ENCODE measurements at places on chromosomes 6 and 20.

GRCh38 chr20:10713161-10713560 lies 39.4 kb upstream of the JAG1 start:
- DNase-seq: no peak

DNA sequence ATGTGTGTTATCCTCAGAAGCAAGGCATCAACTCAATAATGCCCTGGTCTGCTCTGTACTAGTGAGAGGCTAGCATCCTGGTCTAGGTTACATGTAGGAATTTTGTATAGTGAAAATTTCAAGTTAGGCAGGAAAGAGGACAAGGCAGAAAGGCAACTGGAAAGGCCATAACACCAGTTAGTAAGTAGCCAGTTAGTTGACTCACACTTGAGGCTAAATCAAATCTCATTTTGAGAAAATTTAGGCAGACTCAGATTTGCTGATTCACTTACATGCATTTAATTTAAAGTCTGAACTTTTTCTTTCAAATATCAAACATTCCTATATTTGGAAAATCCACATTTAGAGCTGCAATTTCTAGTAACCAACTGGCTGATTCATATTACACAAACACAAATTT lies 184.5 kb upstream of the TCF21 start:
- peak; percentile 64 for DNase-seq

DNA sequence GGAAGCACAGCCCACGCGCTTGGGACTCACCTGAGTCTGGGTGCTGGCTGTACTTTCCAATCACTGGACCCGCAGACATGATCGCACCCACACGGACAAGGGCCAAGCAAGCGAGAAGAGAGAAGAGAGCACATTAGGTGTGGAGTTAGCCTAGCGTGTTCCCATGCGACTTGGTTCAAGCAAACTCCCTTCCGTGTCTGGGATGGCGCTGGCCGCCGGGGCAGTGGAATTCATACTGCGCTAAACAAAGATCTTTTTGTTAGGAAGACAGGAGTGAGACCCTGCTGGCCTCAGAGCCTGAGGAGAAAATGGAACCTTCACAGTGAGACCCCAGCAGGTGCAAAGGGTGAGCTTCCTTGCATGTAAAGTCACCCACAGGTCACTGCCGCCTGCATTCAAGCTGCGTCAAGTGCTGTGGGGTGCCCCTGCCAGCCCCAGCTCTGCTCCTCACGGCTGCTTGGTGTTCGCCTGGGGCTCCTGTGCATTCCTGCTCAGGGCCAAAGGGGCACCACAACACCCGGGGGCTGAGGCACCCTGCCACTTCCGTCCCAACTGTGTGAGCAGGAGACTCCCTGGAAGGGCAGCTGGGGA lies 26.4 kb downstream of the PSMG4 start:
- DNase-seq: no peak

GRCh38 chr6:5338177-5338960 lies 77.1 kb downstream of the FARS2 start:
- DNase-seq: no peak

DNA sequence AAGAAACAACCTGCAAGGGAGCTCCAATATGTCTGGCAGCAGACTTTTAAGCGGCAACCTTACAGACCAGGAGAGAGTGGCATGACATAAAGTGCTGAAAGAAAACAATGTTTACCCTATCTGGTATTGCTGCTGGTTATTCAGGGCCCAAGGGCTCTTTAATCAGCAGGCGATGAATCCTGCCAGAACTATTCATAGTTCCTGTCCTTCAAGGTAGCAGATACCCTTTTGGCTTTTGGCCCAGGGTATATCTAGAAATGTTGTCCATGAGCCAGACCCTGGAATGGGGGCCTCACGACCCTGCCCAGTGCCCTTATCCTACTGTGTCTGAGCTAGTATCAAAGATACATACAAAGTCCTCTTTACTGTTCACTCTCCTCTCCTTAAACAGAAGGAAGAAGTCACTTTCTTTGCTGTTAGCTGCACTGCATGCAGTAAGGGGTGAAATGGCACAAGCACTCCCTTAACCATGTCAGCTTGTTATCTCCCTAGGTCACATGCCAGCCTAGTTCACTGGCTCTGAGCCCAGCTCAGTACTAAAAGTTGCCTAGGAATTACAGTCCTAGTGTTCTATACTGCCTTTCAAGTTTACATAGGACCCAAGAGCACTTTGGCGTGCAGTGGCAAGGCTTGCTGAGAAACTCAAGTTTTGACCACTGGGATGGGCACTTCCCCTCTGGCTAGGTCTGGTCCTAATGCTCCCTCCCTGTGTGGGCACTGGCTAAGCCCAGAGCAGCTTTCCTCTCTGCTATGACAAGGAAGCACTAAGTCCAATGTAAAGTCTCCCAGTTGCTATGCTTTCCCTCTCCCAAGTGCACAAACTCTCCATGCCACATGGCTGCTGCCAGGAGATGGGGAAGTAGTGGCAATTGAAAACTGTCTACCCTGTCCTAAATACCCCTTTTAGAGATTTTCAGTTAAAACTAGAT lies 122.0 kb downstream of the HTR1B start:
- no peak for DNase-seq

DNA sequence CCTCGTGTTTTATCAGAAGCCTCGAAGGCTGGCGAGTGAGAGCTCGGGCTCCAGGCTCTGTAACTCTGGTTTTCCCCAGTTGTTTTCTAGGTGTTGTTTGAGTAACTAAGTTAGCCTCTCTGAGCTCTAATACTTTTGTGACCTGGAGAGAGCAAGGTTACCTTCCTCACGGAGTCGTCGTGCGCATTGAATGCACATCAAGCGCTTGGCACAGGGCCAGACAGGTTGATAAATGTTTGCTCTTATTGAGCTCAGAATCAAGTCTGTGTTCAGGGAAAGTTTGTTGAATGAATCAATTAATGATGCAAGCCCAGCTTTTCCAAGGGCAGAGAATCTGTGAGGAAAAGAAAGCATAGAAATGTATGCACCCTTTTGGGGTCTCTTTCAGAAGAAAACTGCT lies 33.5 kb downstream of the EDN3 start:
- DNase-seq: no peak

GRCh38 chr20:46013322-46013828 lies 4.7 kb downstream of the MMP9 start:
- no peak for DNase-seq

DNA sequence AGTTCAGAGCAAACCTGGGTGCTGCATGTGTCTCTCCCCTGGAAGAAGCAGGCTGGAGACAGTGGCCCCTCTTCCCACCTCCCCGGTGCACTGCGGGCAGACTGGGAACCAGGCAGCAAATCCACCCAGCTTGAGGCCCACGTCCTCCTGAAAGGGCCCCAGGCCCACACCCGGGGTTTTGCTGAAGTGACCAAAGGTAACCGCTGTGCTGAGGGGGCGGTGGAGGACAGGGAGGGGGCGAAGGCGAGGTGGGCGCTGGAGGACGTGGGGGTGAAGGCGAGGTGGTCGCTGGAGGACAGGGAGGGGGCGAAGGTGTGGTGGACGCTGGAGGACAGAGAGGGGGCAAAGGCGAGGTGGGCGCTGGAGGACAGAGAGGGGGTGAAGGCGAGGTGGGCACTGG lies 1.8 kb upstream of the BIRC7 start:
- no peak for DNase-seq

DNA sequence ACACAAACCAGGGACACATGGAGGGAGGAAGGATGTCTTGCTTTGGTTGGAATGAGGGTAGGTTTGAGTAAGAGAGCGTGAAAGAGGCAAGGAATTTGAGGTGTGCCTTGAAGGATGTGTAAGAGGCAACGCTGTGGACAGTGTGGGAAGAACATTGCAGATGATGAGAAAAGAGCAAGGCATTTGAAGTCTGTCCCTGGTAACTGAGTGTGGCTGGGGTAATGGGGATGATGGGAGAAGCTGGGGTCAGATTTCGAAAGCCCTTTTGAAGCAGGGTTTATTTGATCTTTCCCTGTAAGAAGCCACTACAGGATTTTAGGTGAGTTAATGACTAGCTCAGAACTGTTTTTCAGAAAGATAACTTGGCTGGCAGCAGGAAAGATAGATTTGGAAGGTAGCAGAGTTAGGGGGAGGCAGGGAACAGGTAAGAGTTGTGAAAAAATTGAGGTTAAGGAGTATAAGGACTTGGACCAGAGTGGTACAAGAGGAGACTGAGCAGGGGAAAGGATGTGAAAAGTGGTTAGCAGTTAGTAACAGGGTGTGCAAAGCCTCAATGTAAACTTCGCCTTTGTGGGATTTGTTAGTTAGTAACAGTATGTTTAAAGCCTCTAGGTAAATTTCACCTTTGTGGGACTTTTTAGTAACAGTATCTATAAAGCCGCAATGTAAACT lies 17.7 kb downstream of the UTRN start:
- no peak for DNase-seq

GRCh38 chr20:38550274-38550673 lies 30.7 kb upstream of the ADIG start:
- DNase-seq: no peak

- no peak for DNase-seq
Observed at GRCh38 chr6:4581468-4582385, 194.5 kb upstream of the CDYL start.

GRCh38 chr6:169843110-169843509 lies 91.7 kb downstream of the ERMARD start:
- no peak for DNase-seq

DNA sequence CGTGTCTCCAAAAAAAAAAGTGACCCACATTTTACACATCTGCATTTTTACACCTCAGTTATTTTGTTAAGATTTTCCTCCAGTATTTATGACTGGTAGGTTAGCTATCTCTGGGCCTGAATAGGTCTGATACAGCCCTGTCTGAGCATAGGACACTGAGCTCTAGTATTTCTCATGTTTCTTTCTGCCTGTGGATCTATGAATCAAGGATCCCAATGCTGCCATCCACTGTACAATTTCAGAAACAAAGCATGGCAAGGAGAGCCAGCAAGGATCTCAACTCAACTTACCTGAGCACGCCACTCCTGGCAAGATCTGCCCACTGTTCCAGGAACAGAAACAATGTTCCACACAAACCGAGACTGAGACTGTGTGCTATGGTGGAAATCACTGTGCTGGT lies 36.4 kb upstream of the ENPP5 start:
- DNase-seq: no peak

GRCh38 chr6:170051229-170052172 lies 239.4 kb downstream of the DLL1 start:
- DNase-seq: no peak

GRCh38 chr20:13625304-13625979 lies 13.3 kb downstream of the TASP1 start:
- no peak for DNase-seq

GRCh38 chr6:146071781-146072180 lies 42.9 kb downstream of the GRM1 start:
- DNase-seq: no peak

GRCh38 chr6:73560853-73561407 lies 40.1 kb upstream of the EEF1A1 start:
- DNase-seq: no peak

- DNase-seq: no peak
Observed at GRCh38 chr6:44335631-44336030, 6.8 kb upstream of the SPATS1 start.

DNA sequence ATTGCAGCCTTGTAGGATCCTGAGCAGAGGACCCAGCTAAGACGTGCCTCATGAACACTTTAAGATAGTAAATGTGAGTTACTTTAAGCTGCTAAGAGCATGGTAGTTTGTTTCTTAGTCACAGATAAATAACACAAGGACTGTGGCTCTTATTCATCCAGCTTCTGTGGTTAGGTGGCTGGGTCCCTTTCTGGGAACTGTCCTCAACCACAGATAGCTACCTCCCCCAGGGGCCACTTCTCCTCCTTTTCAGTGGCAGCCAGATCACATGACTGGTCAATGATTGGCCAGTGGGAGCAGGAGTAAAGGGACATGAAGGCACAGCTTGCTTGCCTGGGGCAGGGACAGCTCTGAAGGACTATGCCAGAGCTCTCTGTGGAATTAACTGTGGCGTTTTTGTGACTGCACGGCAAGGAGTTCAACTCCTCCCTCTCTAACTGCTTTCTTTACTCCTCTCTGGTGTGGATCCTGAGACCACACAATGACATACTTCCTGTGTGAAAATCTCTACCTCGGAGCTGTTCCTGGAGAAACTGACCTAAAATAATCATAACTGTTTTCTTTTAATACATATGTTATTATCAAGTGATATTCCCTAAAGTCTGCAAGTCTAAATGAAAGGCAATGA lies 76.5 kb downstream of the NRN1 start:
- DNase-seq: no peak

DNA sequence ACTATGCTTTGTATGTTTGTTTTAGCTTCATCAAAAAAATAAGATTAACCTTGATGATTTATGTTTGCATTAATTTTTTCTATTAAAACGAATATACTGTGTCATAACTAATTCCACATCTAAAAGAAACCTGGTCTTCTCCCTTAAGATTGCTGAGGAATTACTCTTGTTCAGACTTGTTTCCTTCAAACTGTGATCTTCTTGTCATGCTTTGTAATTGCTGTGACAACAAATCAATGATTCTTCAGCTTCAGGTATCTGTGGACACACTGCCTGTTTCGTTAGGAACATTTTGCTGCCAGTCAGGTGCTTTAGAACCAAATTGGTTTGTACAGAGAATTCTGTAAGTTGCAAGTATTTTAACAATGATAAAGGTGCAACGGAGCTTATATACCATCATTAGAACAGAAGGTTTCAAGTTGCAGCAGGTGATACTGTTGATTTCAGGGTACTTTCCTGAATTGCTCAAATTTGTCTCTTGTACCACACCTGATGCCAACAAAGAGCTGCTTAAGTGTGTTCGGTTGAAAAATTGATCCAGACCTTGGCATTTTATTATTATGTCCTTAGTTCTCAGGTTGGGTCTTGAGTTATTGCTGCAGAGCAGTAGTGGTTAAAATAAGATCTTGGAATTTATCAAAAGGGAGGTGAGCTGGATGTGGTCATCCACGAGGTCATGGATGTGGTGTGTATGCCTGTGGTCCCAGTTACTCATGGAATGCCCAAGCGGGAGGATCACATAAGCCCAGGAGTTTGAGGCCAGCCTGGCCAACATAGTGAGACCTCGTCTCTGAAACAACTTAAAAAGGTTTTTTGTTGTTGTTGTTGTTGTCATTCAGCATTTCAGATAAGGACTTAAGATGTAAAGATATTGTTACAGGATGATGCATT lies 19.5 kb downstream of the SYTL3 start:
- DNase-seq: no peak

- peak; percentile 28 for DNase-seq
Observed at GRCh38 chr6:131966443-131966842, 15.3 kb upstream of the CCN2 start.

GRCh38 chr20:53224851-53225250 lies 252.7 kb downstream of the TSHZ2 start:
- DNase-seq: peak; percentile 38

GRCh38 chr6:20271818-20272217 lies 59.5 kb upstream of the MBOAT1 start:
- no peak for DNase-seq

DNA sequence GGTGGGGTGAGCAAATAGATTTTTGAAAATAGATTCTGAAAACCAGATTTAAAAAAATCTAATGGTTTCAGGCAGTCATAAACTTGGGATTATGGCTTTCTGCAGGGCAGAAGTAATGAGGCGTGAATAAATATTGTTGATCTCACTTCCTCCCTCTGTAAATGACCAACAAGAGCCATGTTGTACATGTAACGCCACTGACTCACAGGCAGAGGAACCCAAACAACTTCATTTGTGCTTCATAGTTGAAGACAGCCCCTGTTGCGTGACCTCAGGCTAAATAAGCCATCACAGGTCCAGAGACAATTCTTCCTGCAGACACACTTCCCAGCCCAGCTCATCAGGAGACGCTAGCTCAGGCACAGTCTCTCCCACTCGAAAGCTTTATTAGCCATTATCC lies 59.1 kb upstream of the F13A1 start:
- DNase-seq: no peak
